Neural progenitor cell (in vitro differentiated cells): ENCODE measurements at places on chromosomes 4 and X. TPM values are rescaled to one million over a fixed set of nuclear protein-coding genes. Genes with fewer than 3 reads are reported as not detected.

DNA sequence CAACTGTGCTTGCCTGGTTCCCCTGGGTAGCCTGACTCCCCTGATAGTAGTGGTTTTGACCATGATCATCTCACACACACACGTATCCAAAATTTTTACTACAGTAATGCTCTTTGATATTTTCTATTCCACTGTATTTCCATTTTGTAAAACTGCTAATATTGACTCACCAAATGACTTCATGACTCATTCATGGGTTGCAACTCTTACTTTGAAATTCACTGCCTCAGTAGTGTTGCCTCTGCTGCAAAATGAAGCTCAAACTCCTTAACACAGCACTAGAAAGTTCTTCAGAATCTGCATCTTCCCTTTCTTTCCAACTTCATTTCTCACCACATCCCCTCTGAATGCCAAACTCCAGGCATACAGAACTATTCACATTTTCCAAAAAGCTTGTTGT lies 20.3 kb downstream of the QRFPR start:
- DNase-seq, result no peak

DNA sequence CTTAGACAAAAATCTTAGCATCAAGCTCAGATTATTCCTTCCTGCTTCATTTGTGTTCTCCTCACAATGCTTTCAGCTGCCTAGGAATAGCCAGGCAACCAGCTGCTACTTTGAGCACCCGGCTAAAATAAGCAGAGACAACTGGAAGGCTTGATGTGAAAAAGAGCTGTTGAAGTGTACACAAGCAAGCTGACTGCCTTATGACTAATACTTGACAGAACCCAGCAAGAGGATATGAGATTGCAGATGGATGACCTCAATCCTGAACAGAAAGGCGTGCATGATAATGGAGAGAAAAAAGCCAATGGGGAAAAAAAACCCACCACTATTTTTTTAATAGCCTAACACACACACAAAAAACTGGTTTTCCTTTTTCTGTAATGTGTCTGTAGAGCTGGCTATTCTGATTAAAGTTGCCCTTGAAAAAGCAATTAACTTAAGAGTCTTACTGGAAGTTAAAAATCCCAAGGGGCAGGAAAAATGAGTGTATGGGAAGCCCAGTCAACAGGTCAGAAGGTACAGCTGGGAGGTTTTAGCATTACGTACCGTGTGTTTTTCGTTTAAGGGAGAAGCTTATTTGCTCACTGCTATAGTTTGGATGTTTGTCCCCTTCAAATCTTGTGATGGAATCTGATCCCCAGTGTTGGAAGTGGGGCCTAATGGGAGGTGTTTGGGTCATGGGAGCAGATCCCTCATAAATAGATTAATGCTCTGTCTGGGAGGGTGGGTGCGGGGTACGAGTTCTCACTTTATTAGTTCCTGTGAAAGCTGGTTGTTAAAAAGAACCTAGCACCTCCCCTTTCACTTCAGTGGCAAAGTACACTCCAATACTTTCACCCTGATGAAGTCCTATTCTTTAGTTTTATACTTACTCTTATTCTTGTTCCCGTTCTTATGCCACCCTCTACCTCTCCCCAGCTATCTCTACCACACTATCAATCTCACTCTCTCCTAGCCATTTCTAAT lies 37.1 kb upstream of the HERC6 start:
- DNase-seq, result no peak

DNA sequence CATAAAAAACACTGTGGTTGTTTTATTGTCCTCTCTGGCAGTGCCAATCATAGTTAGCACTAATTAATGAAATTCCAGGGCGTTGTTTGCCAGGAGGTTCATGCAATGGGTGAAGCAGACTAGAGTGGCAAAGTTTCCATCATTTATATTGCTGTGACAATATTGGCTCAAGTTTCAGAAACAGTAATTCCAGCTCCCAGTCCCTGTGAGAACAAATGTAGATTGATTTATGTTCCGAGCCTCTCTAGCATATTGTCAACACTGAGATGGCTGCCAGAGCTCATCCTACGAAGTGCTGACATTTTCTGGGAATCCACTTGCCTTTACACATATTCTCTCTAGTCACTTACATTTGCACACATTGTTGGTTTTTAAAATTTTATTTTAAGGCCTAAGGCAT lies 440.0 kb upstream of the IGFBP7 start:
- no peak for DNase-seq

DNA sequence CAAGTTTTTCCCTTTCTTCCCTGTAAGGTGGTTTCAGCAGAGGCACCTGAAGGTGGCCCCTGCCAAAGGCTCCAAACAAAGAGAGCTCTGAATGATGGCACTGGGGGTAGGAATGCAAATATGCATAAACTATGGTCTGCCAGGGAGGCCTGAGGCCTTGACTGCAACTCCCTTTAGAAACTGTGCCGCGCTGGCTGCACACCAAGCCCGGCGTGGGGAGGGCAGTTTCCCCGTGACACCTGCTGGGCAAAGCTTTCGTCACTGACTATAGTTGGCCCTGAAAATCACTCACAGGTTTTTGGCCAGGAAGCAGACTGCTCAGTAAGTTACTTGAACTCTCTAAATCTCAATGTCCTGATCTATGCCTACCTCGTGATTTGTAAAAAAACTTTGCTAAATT lies 97.8 kb upstream of the ATOH1 start:
- DNase-seq, result no peak

- no peak for DNase-seq
Observed at GRCh38 chr4:156182269-156182668, 228.6 kb upstream of the CTSO start.

DNA sequence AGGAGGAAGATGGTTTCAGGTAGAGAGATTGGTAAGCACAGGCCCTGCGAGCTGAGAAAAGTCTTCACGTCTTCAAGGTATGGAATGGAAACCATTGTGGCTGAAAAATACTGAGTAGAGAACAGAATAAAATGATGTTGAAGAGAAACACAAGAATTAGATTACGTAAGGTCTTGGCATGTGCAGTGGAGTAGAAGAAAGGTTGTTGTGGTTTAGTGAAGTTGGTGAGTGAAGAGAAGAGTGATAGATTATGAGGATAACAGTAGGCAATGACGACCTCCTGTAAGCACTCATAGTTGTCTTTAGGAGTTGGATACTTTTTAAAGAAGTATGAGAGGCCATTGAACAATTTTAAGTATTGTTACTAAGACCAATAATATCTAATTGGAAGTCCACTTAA lies 642.6 kb downstream of the PCDH7 start:
- DNase-seq, result no peak

Gene TASL
- total RNA-seq, result not detected in 2 replicates

Gene IL13RA2
- not detected in 2 replicates for total RNA-seq
